ENCODE measurements at places on chromosomes 13 and 19.

- DNase-seq, result no peak
Measured at GRCh38 chr13:37869756-37870488, at the start of gene TRPC4. TSS of gene TRPC4 (minus strand) at chr13:37869772. CDS start at chr13:37783333, 86,439 bp downstream.

DNA sequence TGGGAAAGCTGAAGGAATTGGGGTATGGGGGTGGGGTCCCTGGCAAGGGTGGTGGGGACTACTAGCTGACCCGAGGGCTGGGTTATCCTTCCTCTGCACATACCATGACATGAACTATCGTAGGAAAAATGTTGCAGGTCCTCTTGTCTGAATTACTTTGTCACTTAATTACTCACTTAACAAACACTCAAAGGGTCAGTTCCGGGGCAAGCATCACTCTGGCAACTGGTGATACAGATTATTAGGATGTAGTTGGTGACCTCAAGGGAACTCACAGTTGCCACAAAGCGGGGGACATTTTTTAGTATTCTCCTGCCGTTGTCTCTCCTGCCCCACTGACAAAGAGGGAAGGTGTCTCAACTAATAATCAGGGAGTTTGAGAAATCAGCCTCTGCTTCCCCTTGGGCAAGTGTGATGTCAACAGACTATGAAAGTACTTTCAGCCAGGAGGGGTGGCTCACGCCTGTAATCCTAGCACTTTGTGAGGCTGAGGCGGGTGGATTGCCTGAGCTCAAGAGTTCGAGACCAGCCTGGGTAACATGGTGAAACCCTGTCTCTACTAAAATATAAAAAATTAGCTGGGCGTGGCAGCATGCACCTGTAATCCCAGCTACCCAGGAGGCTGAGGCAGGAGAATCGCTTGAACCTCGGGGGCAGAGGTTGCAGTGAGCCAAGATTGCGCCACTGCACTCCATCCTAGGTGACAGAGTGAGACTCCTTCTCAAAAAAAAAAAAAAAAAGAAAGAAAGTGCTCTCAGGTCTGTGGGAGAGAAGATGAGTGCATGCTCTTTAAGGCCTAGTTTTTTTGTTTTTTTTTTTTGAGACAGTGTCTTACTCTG lies 10.3 kb downstream of the DNAJB1 start:
- no peak for DNase-seq

DNA sequence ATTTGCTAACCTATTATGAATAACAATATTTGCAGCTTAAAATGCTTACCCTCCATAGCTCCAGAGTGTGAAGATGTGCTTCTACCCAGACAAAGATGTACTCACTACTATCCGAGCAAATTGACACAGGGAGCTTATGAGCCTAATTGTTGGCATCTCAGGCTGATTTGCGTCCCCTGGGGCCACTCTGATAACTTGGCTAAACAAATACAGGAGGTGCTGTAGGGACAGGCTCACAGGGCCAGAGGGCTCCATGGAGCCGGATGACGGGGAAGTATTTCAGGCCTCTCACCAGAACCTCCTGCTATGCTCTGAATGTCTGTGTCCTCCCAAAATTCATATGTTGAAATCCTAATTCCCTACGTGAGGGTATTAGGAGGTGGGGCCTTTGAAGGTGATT lies 26.7 kb upstream of the C19orf12 start:
- no peak for DNase-seq

GRCh38 chr13:97753942-97754670 lies 199.4 kb upstream of the IPO5 start:
- no peak for DNase-seq

GRCh38 chr13:66665991-66666390 lies 564.1 kb downstream of the PCDH9 start:
- DNase-seq, result no peak

DNA sequence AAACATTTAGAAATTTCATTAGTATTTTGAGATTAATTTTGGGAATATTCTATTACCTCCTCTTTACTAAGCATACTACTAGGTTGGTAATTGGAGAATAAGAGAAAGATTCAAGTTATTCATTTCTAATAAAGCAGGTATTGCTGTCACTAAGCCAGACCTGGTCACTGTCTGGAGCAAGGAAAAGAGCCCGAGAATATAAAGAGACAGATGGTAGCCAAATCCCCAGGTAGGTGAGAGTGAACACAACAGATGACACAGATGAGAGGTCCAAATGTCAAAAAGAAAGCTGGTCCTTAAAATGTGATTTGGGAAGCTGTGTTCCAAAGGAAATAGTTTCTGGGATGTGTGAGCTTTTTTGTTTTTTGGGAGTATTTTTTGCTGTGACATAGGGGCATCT lies 128.6 kb downstream of the ZNF100 start:
- no peak for DNase-seq

DNA sequence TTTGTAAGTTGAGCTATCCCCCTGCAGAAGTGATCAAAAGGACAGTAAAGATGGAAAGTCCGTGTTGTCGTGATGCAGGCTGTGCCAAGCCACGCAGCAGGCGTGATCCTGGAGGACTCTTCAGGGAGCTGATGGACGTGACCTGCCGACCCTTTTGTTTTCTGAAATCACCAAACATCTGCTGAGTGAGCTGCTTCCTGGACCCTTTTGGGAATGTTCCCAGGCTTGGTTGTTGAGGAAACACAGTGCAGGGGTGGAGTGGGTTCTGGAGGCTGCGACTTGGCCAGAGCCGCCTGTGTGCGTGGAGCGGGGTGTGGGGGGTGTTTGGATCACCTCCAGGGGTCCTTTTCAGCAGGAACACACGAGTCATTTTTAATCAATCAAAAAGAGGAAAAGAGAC lies 15.4 kb upstream of the CPAMD8 start:
- DNase-seq, result no peak

DNA sequence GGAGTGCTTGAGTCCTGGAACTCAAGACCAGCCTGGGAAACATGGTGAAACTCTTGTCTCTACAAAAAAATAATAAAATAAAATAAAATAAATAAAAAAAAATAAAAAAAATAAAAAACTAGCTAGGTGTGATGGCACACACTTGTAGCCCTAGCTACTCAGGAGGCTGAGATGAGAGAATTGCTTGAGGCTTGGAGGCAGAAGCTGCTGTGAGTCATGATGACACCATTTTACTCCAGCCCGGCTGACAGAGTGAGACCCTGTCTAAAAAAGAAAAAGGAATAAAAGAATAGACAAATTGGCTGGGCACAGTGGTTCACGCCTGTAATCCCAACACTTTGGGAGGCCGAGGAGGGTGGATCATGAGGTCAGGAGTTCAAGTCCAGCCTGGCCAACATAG lies 1168.9 kb downstream of the SLITRK5 start:
- no peak for DNase-seq

DNA sequence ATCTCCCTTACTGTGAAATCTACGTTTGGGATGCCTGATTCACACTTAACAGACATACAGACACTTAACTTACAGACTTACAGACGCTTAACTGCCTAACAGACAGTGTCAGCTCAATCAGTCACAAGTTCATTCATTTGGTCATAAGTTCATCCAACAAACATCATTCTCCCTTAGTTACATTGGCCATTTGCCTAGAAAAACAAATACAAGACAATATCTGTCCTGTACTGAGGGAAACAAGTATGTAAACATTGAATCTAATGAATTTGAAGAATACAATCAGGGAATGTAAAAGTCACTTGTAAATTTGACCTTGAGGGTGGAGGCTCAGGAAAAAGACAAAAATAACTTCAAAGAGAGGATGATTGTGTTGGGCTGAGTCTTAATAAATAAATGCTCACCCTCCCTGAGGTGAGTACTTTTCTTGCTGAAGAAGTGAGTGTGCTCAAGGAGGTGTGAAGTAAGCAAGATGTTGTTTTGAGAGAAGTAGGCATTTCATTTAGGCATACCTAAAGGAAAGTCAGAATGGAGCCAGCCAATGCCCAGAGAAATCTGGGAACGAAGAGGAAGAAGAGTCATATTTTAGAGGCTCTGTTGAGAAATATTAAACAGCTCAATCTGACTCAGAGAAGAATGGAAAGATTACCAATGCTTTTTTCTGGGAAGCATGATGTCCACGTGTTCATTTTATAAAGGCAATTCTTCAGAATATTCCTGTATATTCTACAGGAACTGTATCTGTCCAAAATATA lies 958.4 kb upstream of the SLC10A2 start:
- DNase-seq, result no peak

DNA sequence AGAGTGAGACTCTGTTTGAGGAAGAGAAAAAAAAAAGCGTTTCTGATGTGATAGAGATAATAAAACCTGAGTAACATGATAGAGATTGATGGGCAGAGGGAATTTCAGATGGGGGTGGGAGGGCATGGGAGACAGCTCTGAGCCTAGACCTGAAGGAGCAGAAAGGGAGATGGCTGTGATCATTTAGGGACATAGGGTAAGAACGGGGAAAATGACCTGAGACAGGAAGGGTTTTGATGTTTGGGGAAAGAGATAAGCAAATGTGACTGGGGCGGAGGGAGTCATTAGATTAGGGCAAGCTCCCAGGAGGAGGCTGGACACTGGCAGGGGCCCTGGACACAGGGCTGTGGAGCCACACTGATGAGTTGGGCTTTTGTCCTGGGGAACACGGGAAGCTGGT lies 6.1 kb downstream of the ZNF320 start:
- DNase-seq, result no peak

- DNase-seq, result no peak
Measured at GRCh38 chr19:34260771-34261173, 6.4 kb downstream of the GARRE1 start.

DNA sequence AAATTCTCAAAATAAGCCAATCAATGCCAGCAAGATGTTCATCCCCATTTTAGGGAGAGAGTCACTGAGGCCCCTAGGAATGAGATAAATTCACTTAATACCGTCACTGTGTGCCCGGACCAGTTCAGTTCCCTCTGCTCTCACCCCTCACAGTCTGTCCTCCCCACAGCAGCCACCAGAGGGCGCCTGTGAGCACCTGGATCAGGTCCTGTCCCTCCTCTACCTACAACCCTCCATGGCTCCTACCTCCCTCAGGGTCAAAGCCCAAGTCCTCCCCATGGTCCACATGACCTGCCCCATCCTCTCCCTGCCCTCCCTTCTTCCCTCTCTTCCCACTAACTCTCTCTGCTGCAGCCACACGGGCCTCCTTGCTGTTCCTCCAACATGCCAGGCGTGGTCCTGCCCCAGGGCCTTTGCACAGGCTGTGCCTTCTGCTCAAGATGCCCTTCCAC lies 42.0 kb upstream of the NFIC start:
- DNase-seq, result peak; percentile 39

DNA sequence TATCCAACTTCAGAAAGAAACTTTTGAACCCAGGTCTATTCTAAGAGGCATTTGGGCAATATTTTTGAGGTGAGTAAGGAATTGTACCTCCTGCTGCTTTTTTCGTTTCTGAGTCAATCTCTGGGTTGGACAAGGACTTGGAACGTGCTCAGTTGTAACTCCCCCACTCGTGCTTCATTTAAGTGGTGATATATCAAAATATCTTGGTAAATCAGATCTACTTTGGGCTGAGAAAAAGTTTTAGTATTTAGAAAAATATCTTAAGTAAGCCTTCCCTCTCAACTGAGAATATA lies 728.9 kb downstream of the EFNB2 start:
- no peak for DNase-seq

DNA sequence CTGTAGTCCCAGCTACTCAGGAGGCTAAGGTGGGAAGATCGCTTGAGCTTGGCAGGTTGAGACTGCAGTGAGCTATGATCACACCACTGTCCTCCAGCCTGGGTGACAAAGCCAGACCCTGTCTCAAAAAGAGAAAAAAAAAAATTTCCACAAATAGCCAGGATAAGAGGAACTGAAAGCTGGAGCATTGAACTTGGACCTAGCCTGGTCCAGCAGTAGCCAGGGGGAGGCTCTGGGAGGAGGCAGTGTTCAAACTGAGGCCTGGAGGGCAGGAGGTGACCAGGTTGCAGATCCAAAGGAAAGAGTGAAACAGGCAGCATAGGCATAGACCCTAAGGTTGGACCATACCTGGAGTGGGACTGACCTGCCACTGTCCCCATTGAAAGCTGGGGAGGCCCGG lies 26.9 kb upstream of the PIK3R2 start:
- no peak for DNase-seq

DNA sequence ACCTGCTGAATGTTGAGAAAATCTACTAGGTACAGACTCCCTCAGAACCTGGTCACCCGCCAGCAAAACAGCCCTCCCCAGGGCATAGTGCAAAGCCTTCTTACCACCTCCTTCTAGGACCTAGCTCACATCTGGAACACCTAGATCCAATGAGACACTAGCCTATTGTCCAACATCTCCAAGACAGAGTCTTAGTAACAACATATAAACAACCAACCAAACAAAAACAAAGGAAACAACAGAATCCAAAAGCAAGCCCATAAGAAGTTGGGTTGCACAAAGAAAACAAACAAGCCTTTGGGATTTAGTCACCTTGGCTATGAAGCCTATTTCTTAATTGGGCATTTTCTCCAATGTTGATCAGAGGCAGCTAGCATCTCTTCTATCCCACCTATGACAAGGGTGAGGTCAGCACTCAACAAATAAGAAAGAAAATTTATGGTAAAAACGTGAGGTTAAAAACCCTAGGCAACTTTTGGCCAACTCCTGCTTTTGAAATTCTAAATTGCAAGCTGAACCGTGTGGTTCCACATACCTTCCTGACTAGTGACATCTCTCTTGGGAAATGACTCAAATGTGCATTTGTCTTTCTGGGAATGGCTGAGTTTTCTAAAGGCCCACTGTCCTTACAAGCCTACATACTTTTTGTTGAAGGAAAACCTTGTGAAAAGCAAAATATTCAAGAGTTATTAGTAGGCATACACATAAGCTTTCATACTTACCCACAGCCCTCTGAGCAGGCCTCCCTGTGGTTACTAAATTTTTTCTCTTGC lies 66.7 kb downstream of the FAM216B start:
- DNase-seq, result no peak

GRCh38 chr19:10915130-10916091 lies 13.0 kb downstream of the YIPF2 start:
- no peak for DNase-seq

DNA sequence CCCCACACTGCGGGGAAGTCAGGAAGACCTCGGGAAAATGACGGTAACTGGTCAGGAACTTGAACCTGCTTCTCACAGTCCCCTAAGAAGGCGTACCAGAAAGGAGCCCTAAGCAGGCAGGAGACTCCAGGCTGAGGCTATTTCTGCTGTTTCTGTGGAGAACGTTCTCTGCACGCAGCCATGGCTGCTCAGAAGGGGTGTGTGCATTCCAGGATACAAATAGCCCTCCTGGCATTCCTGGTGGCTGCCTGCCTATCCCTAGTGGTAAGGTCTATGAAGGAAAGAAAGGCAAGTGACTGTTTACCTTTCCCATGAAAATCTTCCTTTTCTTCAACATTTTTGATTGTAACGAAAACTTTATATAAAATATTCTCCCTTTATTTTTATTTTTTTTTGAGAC lies 2.5 kb downstream of the SGCG start:
- no peak for DNase-seq

GRCh38 chr19:1483131-1483978 lies 4.3 kb upstream of the C19orf25 start:
- DNase-seq, result no peak

GRCh38 chr19:963486-963951 lies 20.6 kb upstream of the WDR18 start:
- DNase-seq, result no peak

GRCh38 chr13:97205982-97206381 lies 16.2 kb upstream of the MBNL2 start:
- no peak for DNase-seq

DNA sequence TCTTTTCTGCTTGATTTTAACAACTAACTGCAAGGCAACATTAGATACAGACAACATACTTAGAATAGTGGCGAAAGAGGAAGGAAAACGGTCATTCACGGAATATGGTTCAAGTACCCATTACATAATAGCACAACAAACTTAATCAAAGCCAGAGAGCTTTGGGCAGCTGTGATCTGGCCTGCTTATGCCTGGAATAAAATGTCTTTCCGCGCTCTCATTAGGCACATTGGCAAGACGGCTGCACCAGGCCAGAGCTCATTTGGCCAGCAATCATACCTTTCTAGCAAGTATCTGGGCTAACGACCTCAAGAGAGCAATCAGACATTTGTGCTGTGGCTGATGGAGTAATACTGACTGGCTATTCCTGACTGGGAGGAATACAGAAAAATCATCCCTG lies 112.8 kb downstream of the NALCN start:
- no peak for DNase-seq
